Fibroblast of skin of right quadriceps (primary cell): ENCODE measurements at places on chromosomes 3 and 15.

DNA sequence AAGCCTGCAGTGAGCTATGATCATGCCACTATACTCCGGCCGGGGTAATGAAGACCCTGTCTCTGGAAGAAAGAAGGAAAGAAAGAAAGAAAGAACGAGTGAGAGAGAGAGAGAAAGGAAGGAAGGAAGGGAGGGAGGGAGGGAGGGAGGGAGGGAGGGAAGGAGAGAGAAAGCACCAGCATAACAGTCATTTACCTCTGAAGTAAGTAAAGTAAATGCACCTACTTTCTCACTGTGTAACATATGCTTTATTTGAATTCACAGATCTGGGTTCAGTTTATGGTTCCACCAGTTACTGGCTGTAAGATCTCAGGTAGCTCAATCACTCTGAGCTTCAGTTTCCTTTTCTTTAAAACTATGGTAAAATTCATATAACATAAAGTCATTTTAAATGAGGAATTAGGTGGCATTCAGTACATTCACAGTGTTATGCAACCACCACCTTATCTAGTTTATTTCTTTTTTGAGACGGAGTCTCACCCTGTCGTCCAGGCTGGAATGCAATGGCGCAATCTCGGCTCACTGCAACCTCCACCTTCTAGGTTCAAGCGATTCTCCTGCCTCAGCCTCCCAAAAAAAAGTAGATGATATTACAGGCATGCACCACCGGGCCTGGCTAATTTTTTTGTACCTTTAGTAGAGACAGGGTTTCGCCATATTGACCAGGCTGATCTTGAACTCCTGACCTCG, 16.1 kb upstream of the RAD54L2 start:
- DNase-seq = no peak

DNA sequence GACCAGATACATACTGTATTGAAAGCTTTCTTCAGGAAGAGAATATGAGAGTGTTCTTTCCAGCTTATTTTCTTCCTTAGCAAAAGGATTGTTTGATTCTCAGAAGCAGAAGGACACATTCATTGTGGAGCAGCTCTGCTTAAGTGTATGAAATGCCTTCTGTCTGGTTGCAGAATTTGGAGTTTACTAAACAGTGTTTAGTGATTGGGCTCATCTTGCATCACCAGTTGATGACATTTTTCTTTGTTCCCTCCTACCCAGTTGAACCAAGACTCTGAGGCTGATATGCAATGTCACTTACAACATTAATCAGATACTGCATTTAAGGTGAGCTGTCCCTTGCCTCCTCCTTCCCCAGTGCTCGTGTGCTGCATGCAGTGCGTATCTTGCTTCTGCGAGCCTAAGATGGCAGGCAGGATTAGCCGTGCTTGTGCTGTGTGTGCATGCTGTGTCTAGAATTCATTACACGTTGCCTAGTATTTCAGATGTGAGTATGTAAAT, 18.4 kb downstream of the ZBTB38 start:
- DNase-seq = no peak

GRCh38 chr15:34206011-34206410, 3.9 kb downstream of the KATNBL1 start:
- DNase-seq = peak; percentile 21

- DNase-seq = no peak
These were observed 8.2 kb downstream of the IGDCC3 start for GRCh38 chr15:65369651-65370050.

- DNase-seq = no peak
These were observed 98.8 kb upstream of the ZBTB20 start for GRCh38 chr3:115245899-115246298.

DNA sequence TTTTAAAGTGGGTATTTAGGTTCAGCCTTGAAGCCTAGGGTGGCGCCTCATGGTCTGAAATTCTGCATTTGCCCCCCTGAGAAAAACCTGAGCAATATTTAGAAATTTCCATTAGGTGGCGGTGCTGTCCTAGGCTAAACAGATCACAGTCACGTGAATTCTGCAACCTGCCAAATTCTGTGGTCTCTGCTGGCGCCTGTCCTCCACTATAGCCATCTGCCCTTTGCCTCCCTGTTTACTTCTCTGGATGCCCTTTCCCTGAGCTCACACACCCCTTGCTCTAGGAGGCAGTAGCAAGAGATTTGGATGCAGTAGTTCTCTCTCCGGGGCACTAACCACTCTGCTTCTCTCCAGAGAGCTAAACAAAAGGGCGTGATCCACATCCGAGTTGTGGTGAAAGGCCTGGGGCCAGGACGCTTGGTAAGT, 9.1 kb downstream of the MRPS11 start:
- peak; percentile 33 for DNase-seq

- DNase-seq = no peak
These were observed 94.4 kb downstream of the ANKRD28 start for GRCh38 chr3:15703346-15703745.

DNA sequence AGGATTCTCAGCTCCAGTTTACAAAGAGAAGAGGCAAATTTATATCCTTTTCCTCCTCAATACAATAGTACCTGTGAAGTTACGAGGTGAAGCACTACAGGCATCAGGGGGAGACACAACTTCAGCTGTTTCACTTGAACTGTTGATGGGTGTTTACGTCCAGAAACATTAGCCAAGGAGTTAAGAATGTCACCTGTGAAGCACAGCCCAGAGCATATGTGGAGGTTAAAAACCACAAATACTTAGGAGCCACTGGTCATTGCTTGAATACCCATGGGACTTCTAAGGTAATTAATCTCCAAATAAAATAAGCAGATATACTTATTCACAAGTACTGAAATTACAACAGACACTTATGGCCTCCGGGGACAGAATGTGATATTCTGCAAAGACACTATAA, 246.5 kb downstream of the ULK4 start:
- no peak for DNase-seq

- no peak for DNase-seq
These were observed 100.3 kb downstream of the LRRK1 start for GRCh38 chr15:101019366-101019896.

DNA sequence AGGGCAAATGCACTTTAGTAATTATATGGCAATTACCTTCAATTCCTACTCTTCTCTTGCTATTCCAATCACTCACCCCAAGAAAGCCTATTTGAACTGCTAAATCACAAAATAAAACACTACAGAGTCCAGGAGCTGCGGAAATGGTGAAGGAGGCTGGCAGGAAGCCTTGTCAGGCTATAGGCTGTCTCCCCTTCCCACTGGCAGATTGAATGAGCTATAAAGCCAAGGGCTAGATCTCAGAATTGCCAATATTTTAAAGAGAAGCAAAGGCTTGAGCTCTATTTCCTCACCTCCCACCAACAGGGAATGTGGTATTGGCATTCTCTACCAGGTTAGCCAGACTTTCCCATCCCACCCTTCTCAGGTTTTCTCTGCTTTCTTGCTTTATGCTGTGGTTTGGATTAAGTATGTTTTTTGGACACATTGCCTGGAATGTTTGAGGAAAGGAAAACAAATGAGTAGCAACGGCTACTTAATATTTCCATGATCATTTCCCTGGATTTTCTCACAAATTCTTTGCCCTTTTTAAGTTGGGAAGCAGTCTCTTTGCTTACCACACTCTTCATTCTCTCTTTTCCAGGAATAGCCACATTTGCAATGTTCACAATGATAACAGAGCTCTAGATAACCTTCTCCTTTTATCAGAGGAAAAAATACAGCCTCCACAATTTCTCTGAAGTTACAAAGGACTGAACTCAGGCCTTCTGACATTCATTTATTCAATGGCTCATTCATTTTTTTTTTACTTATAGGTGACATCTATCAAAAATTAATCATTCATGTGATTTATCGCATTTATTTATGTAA, 1125.4 kb downstream of the ROBO1 start:
- DNase-seq = no peak

GRCh38 chr3:62995119-62995518, 119.9 kb upstream of the CADPS start:
- DNase-seq = no peak

DNA sequence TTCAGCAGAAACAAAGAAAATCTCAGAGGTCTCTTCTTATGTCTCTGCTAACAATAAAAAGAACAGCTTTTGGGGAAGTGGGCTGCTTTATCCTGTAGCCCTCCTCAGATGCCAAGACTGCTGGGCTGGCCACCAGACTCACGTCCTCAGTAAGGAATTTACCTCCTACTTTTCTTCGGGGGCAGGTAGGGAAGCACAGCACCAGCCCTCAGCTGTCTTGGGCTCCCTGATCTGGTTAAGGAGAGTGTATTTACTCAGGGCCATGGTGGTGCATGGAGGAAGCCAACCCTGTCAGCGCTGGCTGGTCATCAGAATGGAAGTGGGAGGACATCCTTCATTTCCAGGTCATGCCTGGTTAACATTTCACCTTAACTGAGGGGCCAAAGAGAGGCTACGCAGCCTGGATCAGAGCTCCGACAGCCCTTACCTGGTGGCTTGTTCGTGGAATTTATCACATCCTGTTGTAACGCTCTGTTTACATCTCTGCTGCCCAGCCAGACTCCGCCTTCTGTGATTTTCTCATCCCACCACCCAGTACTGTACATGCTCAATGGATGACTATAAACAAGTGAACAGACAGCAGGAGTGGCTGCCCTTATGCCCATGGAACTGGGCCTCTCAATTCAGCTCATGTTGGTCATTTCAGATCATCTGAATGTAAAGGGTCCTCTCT, 108.3 kb downstream of the IGF2BP2 start:
- DNase-seq = no peak

DNA sequence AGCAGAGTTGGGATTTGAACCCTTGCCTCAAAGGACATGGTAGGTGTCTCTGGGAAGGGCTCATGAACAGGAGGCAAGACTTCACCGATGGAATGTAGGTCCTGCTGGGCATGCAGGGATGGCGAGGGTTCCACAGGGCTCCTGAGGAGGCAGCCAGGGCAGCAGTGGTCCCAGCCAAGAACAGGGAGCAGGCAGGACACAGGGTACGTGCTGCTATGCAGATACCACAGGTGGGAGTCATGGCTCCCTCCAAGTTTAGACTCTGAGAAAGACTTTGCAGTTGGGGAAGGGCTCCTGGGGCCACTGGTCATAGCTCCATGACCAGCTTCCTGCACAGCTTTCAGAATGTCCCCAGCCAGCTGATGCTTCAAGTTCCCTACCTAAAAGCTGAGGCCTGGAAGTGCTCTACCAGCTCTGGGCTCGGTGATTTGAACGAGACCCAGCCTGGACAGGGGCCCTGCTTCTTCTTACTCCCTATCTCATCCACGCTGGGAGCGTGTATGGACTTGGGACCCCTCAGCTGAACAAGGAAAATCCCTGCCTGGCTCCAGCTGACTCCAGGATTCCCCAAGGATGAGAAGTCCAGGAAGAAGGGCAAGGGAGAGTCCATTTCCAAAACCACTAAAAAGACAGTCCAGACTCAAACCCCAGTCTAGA, 747 bp downstream of the MYL3 start:
- DNase-seq = no peak

- DNase-seq = peak; percentile 61
These were observed 4.9 kb downstream of the PRRT3 start for GRCh38 chr3:9947025-9947995.

GRCh38 chr15:57503051-57503702, 88.5 kb upstream of the MYZAP start:
- DNase-seq = no peak

- no peak for DNase-seq
These were observed 478.2 kb upstream of the ROBO2 start for GRCh38 chr3:76561494-76562236.

DNA sequence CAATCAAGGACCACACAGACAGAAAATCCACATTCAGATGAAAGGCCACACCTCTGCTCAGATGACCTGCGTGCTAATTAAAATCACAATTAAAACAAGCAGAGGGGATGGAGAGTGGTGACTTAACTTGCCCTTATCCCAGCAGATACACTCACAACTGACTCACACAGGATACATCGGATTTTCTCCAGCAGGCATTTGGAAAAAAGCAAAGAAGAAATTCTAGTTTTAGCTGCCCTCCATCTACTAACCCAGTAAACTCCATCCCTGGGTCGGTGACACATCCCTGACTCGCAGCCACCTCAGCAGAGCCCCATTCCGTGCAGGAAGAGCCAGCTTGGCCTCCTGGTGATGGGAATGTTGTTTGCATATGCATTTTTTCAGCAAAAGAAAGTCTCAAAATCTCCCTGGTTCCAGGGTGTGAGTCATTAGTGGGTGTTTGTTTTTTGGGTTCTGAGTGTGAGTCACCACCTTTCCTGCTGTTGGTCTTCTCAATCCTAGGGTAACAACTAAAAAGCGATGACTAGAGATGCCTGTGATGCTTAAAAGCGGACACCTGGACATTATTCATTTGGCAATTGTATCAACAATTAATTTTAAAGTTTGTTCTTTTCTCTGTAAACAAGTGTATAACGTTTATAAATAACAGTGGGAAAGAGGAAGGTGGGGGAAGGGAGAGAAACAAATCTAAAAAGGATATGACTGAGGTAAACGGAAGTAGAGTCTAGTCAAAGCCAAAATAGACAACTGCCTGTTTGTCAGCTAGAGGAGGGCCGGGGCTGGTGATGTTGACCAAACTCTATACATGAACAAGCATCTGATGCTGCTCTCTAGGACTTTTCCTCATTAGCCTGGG, 49.8 kb upstream of the SLC4A7 start:
- DNase-seq = peak; percentile 100
